ENCODE measurements at places on chromosomes 11 and 22.
A peak's percentile ranks its signal among the peaks of the same experiment; 100 is the strongest.

DNA sequence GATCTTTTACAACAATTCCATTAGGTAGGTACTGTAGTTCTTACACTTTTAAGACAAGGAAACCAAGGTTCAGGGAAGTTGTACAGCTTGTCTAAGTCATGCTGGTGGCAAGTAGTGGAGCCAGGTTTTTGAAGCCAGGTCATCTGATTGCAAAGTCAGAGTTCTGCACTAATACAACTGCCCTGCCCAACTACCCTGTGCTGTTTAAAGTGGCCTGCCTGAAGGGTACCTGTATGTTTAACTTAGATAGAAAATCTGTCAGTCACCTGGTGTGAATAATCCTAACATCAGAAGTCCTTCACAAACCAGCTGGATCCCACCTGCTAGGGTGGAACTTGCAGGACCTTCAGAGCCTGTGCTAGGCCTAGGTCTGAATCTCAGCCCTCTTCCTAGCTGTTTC lies 44.2 kb downstream of the ARFGAP2 start:
- DNase-seq: no peak

GRCh38 chr11:86869531-86869930 lies 69.2 kb downstream of the PRSS23 start:
- no peak for DNase-seq

DNA sequence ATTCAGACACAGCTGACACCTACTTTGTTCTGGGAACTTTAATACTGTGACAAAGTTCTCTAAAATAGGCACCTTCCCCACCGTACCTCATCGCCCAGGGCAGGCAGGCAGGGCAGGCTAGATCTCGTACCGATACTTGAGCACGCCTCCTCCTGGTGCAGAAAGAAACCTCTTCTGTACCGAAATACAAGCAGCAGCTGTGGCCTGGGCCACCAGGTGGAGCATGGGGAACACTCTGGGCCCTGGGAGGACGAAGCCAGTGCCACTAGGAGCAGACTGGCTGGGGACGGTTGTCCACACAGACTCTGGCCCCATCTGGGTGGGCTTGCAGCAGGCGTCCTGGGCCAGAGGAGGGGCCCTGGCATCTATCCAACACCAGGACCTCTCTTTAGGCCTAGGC lies 12.8 kb downstream of the PMM1 start:
- peak; percentile 21 for DNase-seq

DNA sequence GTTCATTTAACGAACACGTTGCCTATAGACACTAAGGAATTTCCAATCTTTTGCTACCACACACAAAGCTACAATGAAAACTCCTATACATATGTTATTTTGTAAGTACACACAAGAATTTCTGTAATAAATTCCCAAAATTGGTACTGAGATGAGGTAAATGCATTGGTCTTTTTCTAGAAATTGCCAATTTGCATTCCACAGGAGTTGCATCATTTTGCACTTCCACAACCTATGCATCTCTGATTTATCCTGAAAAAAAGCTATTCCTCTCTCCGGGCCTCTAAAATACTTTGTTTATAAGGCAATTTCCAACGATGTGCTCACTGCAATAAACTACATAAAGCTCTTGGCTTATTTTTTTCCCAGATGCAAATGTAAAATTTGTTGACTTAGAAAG lies 24.9 kb downstream of the IMMP1L start:
- DNase-seq: no peak

GRCh38 chr11:128580612-128581011 lies 6.7 kb downstream of the ETS1 start:
- DNase-seq: no peak

GRCh38 chr11:105005451-105005845 lies 17.5 kb downstream of the CASP5 start:
- DNase-seq: no peak

- no peak for DNase-seq
Observed at GRCh38 chr11:68053117-68053516, 14.3 kb downstream of the TCIRG1 start.

GRCh38 chr22:46976143-46976542 lies 213.7 kb downstream of the TBC1D22A start:
- no peak for DNase-seq

- no peak for DNase-seq
Observed at GRCh38 chr11:101960231-101960630, 43.9 kb upstream of the ANGPTL5 start.

- no peak for DNase-seq
Observed at GRCh38 chr11:15969701-15970329, 386.5 kb downstream of the SOX6 start.

DNA sequence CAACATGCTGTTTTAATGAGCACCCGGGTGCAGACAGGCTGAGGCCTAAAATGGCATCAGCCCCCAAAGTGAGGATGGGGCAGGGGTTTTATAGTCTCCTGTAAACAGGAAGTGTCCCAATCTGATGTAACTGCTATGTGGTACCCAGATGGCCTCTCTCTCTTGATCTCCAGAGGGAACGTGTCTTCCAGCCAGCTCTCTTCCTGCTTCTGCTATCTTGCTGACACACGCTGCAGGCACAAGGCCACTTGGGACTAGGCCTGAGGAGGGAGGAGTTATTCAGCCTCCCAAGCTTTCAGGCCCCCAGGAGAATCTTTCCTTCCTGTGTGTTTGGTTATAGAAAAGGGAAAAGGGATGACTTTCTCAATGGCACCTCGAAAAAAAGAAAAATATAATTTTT lies 11.4 kb upstream of the VSTM5 start:
- no peak for DNase-seq

DNA sequence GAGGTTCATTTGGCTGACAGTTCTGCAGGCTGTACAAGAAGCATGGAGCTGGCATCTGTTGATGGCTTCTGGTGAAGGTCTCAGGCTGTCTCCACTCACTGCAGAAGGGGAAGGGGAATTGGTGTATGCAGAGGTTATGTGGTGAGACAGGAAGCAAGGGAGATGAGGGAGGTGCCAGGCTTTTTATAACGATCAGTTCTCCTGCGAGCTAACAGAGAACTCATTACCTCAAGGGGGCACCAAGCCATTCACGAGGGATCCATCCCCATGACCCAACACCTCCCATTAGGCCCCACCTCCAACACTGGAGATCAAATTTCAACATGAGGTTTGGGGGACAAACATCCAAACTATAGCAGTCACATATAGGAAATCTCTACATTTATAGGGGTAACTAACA lies 38.7 kb upstream of the E2F8 start:
- DNase-seq: no peak

- no peak for DNase-seq
Observed at GRCh38 chr11:108854346-108854745, 189.5 kb downstream of the DDX10 start.

DNA sequence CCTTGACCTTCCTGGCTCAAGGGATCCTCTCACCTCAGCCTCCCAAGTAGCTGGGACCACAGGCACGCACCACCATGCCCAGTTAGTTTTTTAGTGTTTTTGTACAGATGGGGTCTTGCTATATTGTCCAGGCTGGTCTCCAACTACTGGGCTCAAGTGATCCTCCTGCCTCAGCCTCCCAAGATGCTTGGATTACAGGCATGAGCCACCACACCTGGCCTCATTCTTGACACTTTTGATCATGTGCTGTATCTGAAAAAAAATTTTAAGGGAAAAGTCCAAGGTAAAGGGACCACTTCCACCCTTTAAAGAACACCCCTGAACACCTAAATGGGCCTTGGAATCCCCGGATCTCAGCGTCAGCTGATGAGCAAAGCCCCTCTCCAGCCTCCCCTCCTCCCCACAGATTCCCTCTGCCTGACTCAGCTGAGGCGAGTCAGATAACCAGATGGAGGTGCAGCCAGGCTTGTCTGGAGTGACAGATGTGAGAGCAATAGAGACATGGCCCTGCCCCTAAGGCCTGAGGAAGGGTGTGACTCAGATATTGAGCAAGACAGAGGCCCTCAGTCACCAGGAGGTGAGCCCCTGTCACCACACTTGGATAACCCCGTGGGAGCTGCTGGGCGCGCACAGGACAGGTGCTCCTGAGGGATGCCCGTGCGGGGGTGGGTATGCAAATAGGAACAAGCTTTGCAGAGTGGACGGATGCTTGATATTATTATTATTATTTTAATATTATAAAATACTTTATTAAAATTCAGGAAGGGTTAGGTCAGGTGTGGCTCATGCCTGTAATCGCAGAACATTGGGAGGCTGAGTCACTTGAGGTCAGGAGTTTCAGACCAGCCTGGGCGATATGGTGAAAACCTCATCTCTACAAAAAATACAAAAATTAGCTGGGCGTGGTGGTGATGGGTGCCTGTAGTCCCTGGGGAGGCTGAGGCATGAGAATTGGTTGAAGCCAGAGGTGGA lies 5.0 kb upstream of the CCDC88B start:
- peak; percentile 85 for DNase-seq

- DNase-seq: no peak
Observed at GRCh38 chr11:44884056-44884455, 66.6 kb downstream of the TP53I11 start.

DNA sequence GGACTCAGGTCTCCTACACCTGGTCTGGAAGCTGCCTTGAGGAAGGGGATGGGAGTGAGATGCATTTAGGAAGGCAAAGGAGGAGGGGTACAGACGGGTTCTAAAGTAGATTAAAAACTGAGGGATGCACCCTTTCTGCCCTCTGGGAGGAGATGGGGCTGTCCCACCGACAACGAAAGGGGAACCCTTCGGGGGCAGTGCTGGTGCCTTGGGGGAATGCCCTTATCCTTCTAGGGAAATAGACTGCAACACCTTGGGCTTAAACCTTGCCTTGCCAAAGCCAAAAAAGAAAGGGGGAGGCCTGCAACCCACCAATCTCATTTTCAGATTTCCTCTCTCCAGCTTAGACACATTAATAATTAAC lies 89.8 kb downstream of the PLEKHA7 start:
- no peak for DNase-seq

- DNase-seq: no peak
Observed at GRCh38 chr22:38222797-38223119, 21.0 kb downstream of the MAFF start.

DNA sequence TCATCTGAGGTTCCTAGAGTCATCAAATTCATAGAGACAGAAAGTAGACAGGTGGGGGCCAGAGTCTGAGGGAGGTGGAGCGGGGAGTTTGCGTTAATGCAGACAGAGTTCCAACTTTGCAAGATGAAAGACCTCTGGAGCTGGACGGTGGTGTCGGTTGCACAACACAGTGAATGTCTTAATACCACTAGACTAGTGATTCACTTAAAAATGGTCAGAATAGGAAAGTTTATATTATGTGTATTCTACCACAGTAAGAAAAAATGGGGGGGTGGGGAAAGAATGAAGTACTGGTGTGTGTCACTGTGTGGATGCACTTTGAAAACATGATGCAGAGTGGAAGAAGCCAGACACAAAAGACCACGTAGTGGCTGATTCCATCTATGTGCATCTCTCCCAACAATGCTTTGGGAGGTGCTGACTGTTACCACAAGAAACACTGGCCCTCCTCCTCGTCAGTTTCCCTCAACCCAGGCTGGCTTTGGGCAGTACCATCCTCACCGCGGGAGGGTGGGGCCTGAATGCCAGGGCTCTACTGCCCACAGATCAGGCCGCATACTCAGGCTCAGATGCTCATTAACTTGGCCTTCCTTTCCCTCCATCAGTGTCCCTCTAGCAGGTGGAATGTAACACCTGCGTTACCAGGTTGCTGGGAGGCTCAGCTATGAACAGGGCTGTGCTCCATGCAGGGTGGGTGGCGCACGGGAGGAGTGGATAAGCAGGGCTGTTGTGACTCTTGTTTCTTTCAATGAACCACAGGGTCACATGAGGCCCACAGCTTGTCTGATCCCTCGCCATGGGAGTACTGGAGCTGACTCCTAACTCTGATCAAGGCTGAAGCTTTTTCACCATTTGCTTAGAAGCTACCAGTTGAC lies 297.0 kb downstream of the CTTN start:
- DNase-seq: no peak

GRCh38 chr22:22461111-22461510 lies 47.4 kb downstream of the ZNF280B start:
- DNase-seq: no peak

DNA sequence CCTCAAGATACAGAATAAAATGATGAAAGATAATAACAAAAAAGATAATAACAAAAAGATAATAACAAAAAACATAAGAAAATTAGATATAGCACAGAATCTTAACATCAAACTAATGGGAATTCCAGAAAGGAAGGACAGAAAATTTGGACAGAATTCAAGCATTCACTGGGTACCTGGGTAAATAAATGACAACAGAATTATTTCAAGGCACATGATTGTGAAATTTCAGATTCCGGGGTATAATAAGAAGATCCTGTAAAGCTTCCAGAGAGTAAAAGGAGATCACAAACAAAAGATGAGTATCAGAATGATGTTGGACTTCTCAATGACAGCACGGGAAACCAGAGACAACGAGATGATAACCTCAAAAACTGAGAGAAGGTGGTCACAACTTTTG lies 42.1 kb upstream of the OR9Q1 start:
- DNase-seq: no peak

- DNase-seq: no peak
Observed at GRCh38 chr11:1659506-1659905, 29.9 kb downstream of the KRTAP5-5 start.

GRCh38 chr11:47448566-47449427 lies at the start of gene RAPSN:
RAPSN (minus strand) TSS chr11:47449136; CDS start chr11:47448964, 172 bp downstream.
- DNase-seq: no peak

- DNase-seq: no peak
Observed at GRCh38 chr22:25661073-25661472, 80.9 kb upstream of the MYO18B start.

DNA sequence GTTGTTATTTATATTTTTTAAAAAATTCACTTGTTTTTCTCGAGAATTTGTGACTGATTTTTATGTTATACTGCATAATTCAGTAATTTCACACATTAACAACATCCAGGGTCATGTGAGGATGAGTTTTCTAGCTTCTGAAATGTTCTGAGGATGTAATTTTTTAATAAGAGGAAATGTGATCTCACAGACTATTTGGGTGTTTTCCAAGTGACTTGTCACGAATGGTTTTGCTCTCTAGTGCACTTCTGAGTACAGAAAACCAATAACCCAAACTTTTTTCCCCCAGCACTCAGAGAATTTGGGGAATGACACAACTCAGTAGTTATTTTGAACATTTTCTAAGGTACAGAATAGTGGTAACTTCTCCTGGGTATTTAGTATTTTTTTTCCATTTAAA lies 821.1 kb upstream of the ARHGAP42 start:
- DNase-seq: no peak

DNA sequence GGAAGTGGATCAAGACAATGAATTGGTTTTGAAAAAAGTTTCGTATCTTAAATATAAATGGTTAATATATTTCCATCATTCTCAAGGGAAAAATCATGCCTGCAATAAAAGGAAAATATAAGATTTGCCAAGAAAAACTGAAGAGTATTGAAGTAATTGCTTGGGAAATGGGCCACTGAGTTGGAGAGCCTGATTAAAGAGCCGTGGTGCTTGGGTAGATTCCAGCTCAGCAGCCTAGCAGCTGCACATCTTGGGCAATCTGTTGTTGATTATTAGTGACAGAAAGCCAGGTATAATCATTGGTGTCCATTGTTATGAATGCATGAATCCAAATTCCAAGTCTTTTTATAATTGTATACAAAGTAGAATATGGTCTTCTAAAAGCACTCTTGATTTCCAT lies 800.9 kb upstream of the CHORDC1 start:
- no peak for DNase-seq

DNA sequence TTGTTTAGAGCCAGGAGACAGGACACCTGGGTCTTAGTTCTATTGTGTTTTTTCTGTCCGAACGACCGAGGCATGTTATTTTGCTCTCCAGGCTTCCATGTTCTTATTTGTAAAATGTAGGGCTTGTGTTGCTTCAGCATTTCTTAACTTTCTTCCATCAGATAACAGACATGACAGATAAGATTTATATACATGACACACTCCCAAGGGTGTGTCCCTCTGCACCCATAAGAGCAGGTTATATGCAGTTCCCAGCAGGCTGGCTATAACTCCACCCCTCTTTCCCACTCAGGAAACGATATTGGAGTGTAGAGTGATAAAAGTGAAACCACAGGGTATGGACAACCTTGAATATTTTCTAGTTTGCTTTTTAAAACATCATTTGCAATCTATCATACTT lies 65.8 kb downstream of the APIP start:
- no peak for DNase-seq

All from NCI-H510A (cell line).